ENCODE measurements at places on chromosomes 4 and X. TPM values are rescaled to one million over a fixed set of nuclear protein-coding genes. Genes with fewer than 3 reads are reported as not detected.

The IL15 gene
- 6.7 TPM for total RNA-seq

The RPL9 gene
- total RNA-seq, result 771 TPM

The SMAD1 gene
- 34.9 TPM for total RNA-seq

The NR0B1 gene
- not detected for total RNA-seq
